NCI-H524 (cell line): ENCODE measurements at places on chromosomes 5 and 9.

- DNase-seq, result no peak
Measured at GRCh38 chr5:359301-359897, 37.9 kb downstream of the AHRR start.

DNA sequence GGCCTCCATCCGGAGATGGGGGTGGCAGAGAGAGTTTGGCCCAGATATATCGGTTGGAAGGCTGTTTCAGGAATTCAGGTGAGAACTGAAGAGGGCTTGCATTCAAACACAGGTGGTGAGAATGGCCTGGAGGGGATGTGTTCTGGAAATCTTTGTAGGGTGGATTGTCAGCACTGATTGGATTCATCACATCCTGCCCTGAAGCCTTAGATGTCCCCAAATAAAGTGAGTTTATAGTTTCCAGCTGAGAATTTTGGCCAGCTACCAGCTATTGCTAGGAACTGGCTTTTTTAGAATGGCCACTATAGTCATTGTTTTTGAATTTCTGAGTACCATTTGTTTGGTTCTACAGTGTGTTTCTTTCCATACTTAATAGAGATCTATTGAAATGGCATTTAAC, 46.1 kb upstream of the ANKH start:
- DNase-seq, result no peak

- peak; percentile 70 for DNase-seq
Measured at GRCh38 chr5:158869092-158869491, 230.6 kb downstream of the EBF1 start.

GRCh38 chr9:36999728-37000333, 34.2 kb downstream of the PAX5 start:
- no peak for DNase-seq

- DNase-seq, result no peak
Measured at GRCh38 chr5:72465066-72465465, 42.1 kb downstream of the ZNF366 start.

DNA sequence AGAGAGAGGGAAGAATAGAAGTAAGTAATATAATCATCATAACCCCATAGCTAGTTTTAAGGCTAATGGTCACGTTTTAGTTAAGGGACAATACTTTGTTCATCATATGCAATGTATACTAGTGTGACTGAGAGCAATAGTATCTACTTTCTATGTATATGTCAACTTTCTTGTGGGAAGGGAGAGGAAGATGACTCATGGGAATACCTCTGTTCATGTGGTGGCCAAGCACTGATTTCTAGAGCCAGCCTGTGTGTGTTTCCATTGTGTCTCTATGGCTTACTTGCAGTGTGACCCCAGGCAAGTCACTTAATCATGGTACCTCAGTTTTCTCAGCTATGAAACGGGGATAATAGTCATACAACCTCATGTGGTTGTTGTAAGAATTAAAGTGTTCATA, 639.6 kb downstream of the CETN3 start:
- DNase-seq, result no peak

DNA sequence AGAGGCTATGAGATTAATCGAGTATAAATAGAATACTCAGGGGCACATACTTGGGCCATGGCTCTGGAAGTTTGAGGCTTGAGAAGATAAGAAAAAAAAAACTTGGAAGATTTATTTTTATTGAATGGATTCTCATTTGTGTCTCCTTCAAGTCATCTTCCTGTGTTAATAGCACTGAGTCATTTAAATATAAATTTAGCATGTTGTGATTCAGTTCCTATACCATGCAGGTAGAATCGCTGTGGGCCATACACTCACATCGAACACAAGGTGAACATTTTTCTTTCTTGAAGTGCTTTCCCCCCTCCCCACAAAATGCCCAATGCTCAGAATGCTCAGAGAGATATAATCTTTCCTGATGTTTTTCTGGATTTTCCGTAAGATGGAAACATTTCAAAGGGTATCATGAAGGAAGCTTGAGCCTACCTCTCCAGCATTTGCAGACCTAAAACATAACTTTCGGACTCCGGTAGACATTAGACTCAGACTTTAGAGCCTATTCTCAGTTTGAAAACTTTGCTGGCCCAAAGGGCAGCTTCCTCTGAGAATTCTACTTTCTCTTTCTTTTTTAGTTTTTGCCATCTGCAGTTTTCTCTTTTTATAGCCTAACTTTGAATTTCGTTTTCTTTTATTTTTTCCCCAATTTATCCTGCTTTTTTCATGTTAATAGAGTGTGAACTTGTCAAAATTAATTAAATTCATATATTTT, 737.6 kb upstream of the NUDT12 start:
- no peak for DNase-seq

DNA sequence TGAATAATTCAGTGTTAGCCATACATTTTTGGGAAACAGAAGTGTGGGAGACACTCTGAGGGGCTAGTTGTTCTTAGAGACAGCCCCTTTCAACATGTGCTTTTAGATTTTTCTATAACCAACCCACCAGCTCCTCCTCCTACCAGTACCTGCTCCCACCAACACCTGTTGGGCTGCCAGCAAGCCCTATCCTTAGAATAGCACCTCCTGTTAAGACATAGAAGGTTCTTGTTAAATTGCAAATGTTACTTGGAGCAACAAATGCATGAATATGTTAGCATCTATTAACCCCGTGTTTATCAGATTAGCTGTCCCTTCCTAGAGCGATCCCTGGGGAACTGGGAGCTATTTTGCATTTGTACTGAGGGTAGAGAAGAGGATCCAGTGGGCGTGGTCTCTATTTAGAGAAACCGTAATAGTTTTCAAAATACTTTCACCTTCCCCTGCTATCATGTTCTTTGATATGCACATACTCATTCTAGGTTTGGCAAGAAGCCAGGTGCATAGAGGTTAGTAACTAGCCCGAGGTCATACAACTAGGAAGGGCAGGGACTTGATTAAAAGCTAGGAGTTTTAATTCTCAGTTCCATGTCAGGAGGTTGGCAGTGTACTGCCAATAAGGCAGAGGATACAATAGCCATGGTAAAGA, 334.4 kb downstream of the KCTD16 start:
- DNase-seq, result no peak

GRCh38 chr5:169942181-169942580, 38.1 kb downstream of the INSYN2B start:
- no peak for DNase-seq

DNA sequence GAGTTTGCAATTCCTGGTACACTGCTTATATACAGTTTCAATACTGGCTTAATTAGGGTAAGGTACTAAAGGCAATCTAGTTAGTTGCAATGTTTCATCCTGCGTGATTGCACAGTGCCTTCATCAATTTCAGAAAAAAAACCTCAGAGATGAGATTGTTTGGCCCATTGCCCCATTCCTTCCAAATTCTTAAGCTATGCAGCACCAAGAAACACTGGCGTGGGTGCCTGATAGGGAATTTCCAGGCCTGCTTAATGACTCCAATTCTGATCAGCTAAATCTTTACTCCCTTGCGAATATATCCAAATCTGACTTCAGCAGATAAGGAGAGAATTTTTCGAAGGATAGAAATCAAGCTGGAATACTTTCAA, 35.9 kb upstream of the GAS1 start:
- DNase-seq, result no peak

DNA sequence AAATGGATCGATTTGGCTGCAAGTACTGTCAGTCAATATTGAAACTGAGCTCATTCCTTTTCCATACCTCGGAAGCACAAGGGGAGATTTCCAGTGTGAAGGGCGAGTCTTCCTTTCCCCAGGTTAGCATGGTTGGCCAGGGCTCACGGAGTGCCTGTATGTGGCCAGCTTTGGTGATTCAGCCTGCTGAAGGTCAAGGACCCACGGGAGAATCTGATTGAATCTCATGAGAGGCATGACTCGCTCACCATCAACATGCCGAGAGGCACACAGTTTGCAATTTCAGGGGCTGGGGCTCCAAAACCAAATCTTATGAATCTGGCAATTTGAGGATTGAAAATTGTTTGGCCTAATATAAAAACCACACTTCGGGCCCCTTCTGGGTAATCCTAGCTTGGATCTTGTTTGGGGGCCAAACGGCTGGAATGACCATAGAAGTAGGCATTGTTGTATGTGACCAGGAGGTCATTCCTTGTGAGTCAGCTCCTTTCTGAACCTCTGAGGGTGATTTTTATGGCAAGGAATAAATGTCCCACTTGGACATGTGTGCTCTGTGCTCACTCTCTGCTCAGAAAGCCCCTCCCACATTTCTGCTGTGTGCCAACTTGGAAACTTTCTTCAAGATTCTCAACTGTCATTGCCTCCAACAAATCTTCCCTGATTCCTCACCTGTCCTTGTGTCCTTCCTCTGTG, 69.8 kb downstream of the DOCK2 start:
- DNase-seq, result no peak

DNA sequence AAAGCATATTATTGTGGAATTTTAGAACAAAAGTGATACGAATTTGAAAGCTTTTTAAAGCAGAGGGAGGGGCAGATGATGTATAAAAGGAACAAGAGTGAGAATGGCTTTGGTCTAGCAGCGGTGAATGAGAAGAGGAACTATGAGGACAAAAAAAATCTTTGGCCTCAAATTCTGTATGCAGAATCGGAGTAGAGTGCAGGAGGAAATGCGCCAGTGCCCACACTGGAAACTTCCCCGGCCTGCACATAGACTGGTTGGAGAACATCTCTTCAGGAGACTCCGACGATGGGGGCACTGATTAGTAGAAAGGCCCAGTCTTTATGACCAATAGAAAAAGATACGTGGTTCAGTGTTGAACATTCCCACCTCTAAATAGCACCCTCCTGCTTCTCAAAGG, 51.3 kb downstream of the SLC46A2 start:
- no peak for DNase-seq

- DNase-seq, result no peak
Measured at GRCh38 chr9:90905822-90906221, 104.2 kb downstream of the SYK start.

GRCh38 chr9:128101690-128102089, 25.8 kb downstream of the PTGES2 start:
- DNase-seq, result no peak

DNA sequence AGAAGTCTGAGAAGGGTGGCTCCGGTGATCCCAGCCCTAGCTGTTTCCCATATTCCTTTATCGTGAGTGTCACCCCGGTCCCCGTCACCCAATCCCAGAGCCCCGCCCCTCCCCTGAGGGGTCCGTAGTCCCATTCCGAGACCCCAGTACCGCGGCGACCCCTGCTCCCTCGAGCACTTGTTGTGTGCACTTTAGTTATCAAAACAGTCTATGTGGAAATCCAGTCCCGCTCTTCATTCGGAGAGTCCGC, 223 bp downstream of the LRSAM1 start:
- no peak for DNase-seq

GRCh38 chr9:22308177-22308576, 138.4 kb upstream of the DMRTA1 start:
- peak; percentile 25 for DNase-seq

DNA sequence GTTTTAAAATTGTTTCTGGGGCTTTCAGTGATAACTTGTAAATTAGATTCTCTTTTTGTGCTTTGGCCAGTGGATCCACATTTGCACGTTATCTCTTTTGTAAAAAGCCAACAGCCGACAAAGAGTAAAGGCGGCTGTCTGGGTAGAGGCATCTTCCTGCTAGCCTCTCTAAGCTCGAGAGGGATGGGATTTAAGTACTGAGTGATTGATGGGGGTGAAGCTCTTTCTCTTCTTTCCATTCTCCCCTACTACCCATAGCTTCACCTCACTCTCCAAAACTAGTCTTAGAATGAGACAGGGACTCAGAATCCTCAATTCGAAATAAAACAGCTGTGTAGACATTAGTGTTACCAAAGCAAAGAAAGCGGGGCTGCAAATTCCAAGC, 3.4 kb downstream of the PBX3 start:
- peak; percentile 44 for DNase-seq

- no peak for DNase-seq
Measured at GRCh38 chr5:39282561-39282960, 63.2 kb upstream of the FYB1 start.

DNA sequence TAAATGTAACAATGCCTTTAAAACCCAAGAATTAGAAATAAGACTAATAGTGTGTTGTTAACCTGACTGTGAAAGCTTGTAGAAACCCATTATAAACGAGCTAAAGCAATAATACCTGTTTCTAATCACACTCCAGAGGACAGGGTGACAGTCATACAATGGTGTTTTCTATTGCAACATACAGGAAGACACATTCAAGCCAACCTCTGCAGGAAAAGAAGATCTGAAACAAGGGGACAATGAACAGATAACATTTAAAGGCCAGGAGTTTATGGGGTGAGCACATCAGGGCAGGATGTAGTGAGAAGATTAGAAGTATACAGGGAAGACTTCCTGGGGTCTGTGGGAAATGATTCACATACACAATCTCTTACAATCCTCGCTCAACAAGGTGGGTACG, 13.8 kb downstream of the BARHL1 start:
- DNase-seq, result no peak

DNA sequence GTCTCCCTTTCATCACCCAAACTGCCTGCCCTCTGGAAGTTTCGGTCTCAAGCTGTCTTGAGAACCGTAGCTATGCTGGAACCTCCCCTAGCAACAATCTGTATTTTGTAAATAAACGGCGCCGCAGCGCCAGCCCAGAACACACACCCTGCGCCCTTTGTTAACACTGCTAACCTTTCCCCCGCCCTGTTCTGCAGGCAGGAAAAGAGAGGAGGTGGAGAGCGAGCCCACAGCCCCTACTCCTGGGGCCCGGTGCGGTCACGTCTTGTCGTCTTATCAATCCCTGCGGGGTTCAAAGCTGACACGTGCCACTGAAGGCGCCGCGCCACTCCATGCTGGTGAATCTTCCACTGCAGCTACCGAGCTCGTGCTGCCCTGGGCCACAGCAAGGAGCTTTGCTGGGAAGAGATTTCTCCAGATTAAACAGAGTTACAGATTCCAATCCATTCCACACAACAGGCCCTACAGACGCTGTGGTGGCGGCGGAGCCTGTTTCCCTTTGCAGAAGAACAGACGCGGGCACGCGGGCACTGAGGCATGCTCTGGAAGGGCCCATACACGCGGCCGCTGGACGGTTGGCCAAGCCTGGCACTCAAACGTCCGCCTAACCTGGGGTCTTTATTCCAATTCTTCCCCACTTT, 25.3 kb downstream of the ZDHHC11B start:
- DNase-seq, result no peak

DNA sequence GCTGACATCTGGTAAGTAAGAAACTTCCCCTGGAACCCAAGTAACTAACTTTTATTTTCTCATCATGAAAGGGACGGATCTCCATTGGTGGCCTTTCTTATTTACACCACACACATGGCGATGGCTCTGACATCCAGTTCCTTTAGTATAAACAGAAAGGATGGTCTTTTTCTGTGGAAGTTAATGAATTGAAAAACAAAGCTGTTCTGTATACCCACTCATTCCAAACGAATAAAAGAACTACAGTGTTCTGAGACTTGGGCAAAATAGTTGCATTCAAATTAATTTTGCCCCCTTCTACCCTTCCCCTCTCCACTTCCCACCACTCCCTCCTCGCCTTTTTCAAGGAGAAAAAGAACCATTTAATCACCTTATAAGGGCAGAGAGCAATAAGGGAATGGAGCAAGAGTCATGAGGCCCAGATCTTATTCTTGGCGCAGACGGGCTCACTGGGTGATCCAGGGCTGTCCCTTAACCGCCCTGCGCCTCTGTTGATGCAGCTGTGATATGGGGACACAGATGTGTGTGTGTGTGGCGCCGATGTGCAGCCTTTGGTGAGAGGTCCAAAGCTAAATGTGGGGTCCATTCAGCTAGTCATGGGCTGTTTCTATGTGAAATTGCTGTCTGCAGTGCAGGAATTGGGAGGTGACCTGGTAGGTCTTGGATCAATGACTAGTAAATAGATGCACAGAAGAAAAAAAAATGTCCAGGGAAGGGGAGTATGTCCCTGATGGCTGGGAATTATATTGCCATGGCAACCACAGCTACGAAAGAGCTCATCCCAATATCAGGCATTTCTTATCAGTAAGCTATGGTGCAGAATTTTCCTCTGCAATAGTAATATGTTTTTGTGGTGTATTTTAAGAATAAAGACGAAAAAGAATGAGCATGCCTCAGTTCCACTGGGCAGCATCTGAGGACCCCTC, 141.5 kb upstream of the ERCC6L2 start:
- DNase-seq, result no peak
